Sciatic nerve (tissue), 2 donors: ENCODE measurements at places on chromosomes 2 and 18.

DNA sequence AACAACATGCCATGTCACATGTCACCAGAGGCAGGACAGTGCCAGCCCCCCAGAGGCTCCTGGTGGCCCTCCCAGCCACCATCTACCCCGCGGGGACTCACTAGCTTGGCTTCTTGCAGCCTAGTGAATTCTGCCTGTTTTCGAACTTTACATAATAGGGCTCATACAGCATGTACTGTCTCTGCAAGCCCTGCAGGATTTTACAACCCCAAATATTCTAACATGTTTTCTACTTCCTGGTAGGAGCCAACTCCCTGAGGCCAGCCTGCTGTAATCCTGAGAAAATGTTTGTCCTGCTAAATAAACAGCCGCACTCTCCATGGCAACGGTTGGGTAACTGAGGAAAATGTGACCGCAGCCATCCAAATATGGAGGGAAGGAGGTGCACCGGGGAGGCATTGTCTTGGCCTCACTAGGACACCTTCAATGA, 2.7 kb downstream of the PER2 start:
- peak; percentile 88 for DNase-seq

DNA sequence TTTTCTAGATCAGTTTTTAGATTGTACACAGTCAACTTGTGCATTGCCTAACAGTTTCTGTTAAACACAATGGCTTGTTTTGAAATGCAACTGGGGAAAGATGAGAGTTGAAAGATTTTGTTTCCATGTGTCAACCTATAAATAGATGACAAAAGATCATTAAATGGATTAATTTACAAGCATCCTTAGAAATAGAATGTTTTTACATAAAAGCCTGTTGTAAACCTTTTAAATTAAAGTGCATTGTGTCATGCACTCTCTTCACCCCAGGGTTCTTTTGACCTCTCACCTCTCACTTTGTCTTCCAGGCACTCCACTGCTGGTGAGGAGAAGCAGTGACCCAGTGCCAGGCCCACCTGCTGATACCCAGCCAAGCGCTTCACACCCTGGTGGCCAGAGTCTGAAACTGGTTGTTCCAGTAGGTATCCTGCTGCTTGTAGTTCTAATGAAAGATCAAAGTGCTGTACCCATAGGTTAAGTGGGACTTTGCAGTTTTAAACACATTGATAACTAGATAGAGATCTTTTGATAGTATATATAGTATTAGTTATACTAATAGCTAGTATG, 502.1 kb downstream of the PARD3B start:
- no peak for DNase-seq

GRCh38 chr2:25936889-25937545, 45.3 kb downstream of the KIF3C start:
- no peak for DNase-seq

- no peak for DNase-seq
Measured at GRCh38 chr2:163719331-163719730, 16.5 kb downstream of the FIGN start.

- DNase-seq = no peak
Measured at GRCh38 chr2:133871545-133872209, 303.4 kb upstream of the NCKAP5 start.

DNA sequence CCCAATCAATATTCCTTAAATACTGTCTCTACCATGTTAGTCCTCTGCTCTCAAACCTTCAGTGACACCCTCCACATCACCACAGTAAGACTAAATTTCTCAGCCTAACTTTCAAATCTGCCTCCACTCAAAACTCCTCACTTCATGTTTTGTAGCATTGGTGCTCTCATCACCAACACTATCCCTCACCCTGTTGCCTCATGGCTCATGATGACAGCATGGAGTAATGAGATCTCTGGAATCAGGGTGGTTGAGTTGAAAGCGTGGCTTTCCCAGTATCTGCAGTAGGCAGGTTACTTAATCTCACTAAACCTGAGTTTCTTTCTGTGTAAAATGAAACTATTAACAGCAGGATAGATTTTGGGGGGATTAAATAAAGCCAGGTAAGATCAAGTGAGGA, 621.4 kb downstream of the NYAP2 start:
- DNase-seq = no peak

GRCh38 chr2:80496775-80497174, 192.2 kb upstream of the LRRTM1 start:
- DNase-seq = no peak

- DNase-seq = no peak
Measured at GRCh38 chr2:144475044-144475443, 44.9 kb downstream of the ZEB2 start.

- no peak for DNase-seq
Measured at GRCh38 chr2:61949714-61950560, 44.5 kb downstream of the COMMD1 start.

- DNase-seq = no peak
Measured at GRCh38 chr2:73404409-73404808, 18.8 kb downstream of the ALMS1 start.
